Stimulated activated CD8-positive, alpha-beta memory T cell treated with anti-CD3 and anti-CD28 coated beads, Interleukin-15, amount 100 ng/mL, for 24 hours (primary cell): ENCODE measurements at places on chromosomes 3 and 15.

DNA sequence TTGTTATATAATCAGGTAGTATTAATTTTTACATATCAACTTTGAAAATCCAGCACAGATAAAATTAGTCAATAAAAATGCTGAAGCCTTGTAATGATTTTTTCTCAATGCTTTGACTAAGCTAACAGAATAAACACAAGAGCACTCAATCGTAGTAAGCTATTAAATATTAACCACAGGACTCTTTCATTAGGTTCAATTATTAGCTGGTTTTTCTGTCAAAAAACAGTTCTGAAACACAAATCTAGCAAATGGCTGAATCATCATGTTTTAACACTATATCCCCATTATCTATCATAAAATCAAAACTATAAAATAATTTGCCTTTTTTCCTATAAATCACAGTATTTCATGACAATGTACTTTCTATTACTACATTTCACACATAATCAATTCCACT, 69.6 kb downstream of the PLOD2 start:
- no peak for DNase-seq

DNA sequence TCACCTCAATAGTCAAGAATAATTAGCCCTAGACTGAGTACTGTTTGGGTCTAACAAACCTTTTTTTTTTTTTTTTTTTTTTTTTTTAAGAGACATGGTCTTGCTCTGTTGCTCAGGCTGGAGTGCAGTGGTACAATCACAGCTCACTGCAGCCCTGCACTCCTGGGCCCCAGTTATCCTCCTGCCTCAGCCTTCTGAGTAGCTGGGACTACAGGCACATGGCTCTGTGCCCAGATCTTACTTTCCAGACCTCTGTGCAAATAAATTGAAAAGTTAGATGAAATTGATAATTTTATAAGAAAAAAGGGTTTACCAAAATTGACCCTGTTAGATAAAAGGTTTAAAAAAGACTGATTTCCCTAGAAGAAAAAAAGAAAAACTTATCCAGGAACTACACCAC, 79.0 kb downstream of the NR2E3 start:
- DNase-seq = no peak

DNA sequence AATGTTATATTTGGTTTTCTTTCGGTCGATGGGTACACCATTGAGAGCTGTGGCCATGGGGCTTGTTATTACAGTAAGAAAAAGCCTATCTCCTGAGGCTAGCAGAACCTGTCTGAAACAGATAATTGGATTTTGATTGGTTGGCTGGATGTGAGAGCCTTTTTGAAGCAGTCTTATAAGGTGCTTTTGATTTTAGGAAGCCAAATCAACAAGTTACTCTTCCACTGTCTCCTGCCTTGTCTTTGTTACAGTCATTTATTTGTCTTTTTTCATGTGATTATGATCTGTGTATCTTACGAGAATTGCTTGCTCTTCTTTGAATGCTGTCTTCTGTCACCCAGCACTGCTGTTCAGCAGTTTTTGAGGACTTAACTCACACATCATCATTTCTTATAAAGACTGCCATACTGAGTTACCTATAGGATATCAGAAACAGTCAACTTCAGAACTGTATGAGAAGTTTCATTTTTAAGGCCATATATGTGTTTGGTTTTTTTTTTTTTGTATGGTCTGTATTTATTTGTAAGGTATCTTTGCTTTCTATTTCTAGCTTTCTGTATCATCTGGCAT, 51.1 kb downstream of the MEF2A start:
- DNase-seq = no peak

- no peak for DNase-seq
These were observed 21.4 kb downstream of the RAD54L2 start for GRCh38 chr3:51559961-51560360.

- DNase-seq = no peak
These were observed 108.9 kb downstream of the RYR3 start for GRCh38 chr15:33419701-33420100.

DNA sequence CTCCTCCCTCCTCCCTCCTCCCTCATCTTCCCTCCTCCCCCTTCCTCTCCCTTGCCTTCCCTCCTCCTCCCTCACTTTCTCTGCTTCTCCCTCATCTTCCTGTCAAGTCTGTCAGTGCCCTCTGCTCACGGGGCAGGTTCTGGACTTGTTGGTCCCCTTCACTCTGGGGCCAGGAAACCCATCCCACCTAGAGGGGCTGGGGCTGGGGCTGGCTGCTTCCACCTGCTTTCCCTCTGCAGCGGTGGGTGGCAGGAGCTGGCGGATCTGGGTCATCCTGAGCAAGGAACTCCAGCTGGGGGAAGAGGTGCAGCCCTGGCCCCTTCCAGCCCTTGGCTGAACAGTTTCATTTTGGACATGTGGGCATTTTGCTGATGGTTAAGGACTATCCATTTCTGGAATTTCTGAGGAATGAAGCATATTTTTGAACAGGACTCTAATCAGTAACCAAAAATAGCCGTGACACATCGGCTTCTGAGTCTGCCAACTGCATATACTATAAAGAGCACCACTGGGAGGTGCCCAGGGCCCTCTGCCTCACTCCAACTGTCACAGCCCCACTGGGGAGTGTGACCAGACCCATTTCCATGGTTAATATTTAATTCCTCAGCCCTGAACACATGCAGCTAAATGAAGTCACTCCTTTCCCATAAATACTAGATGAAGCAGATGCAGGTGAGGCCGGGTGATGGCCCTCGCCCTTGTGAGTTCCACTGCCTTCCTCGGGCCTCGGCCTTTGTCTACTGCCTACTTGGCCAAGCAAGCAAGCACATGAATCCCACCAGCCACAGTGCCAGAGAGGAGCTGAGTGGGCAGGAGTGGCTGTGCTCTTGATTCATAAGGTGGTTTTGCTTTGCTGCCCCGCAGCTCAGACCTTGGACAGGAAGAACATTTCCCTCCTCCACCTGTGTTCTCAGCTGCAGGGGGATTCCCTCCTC, 39.8 kb downstream of the CHDH start:
- no peak for DNase-seq

GRCh38 chr3:184872200-184872599, 60.2 kb downstream of the VPS8 start:
- no peak for DNase-seq

DNA sequence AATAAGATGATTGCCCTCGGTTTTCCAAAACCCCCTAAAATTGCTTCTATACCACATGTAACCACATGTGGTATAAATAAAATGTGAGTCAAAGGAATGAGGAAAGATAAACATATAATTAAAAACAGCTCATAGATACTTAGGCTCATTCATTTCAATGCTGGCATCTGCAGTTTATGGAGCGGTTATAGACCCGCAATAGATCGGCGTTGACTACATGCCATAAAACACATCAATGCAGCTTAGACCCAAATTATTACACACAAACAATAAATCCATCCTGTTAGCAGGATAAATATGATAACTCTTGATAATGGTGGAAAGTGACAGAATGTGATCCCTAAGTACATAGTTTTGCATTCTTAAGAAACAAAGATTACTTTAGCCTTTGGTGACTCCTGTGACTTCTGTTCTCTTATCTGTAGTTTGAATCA, 143.7 kb downstream of the NR2F2 start:
- no peak for DNase-seq

DNA sequence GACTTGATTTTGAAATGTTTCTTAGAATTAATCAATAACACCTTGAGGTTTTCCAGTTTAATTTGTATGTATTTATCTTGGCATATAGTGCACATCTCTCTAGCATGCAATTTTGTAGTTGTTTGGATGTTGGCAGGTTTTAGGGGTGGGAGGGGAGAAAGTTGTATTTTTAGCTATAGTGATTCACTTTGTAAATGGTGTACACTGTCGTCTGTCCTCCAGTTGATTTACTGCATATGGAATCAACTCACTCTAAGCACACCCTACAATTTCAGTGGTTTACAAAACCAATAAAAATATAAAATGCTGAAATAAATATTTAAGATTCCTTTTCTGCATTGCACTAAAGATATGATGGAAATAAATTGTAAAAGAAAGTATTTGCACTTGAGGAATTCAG, 199.1 kb downstream of the CDIN1 start:
- DNase-seq = no peak

GRCh38 chr3:49785565-49786356, 581 bp downstream of the IP6K1 start:
- no peak for DNase-seq

DNA sequence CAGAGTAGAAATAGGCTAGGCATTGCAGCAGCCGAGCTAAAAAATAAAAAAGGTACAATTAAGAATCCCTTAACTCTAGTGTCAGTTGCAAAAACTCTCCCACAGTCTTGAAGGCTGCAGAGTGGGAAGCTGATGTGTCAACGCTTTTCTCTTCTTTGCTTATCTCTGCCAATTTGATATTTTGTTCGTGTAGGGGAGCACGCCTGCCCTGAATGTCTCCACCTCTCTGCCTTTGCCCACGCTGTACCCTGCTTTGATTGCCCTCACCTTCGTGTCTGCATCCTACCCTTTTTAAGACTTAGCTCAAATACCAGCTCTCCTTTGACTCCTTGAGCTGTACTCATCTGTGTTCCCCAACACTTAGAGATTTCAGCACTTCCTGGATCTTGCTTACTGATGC, 155.4 kb upstream of the CADPS start:
- no peak for DNase-seq

DNA sequence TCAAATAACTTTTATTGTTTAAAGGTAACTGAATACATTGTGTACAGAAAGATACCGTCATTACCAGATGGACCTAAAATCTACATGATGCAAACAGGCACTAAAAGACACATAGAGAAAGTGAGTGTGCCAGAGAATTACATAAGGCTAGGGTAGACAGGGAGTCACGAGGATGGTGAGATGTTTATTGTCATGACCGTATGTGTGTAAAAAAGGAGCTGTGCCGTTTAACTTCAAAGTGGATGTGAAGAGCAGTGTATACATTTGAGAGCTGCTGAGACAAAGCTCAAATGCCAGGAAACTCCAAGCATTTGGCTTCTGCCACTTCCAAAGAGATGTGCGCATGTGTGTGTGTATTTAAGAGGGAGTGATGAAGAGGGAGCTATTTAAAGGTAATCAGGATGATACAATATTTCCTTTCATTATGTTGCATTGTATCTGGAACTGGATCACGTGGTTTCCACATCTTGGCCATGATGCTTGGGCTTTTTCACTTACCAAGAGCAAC, 51.4 kb upstream of the IGF1R start:
- no peak for DNase-seq

GRCh38 chr3:32307591-32307990, 69.1 kb downstream of the CMTM8 start:
- no peak for DNase-seq

- no peak for DNase-seq
These were observed 16.0 kb upstream of the CPEB1 start for GRCh38 chr15:82663186-82663600.

GRCh38 chr3:47794544-47794943, 8.4 kb upstream of the DHX30 start:
- no peak for DNase-seq

- no peak for DNase-seq
These were observed 386.0 kb upstream of the RARB start for GRCh38 chr3:25041871-25042584.

DNA sequence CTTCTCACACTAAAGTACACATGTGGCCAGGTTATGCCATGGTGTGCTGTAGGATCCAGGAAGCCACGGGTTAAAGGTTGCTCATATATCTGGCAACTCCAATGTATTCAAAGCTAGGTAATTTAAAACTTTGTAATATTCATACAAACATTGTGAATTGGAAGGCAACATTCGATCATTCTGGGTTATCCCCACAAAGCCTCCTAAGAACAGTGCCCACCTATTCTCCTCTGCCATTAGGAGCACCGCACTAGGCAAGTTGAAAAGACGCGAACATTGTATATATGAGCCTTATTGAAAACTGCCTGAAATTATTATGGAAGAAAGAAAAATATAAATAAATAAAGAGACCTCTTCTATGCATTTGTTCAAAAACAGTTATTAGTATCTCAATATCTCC, 228.2 kb downstream of the IGSF11 start:
- no peak for DNase-seq

DNA sequence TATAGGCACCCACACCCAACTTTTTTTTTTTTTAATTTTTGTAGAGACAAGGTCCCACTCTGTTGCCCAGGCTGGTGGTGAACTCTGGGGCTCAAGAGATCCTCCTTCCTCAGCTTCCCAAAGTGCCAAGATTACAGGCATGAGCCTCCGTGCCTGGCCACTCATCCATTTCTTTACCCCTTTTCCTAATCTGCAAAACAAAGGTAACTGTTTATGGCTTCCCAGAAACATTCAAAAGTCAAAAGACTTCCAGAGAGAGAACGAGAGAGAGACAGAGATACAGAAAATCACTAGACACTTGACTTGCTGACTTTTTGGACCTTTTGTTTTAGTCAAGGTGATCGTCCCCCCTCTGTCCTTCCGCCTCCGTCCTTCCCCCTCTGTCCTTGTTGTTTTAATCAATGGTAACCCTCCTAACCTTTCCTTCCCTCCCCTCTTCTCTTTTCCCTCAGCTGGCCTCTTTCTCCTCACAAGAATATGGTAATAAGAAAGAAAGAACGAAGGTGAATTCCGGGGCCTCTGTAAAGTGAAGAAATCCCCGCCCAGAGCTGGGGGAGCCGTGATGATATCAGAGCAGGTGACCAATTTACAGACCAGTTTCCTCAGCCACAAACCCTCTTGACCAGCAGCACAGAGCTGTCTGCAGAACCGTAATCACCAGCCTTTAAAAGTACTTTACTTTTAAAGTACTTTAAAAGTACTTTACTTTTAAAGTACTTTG, 21.9 kb downstream of the KLHL6 start:
- DNase-seq = no peak

GRCh38 chr15:41860049-41860828, 21.6 kb downstream of the PLA2G4B start:
- no peak for DNase-seq
